ENCODE measurements at places on chromosomes 16 and 17.

DNA sequence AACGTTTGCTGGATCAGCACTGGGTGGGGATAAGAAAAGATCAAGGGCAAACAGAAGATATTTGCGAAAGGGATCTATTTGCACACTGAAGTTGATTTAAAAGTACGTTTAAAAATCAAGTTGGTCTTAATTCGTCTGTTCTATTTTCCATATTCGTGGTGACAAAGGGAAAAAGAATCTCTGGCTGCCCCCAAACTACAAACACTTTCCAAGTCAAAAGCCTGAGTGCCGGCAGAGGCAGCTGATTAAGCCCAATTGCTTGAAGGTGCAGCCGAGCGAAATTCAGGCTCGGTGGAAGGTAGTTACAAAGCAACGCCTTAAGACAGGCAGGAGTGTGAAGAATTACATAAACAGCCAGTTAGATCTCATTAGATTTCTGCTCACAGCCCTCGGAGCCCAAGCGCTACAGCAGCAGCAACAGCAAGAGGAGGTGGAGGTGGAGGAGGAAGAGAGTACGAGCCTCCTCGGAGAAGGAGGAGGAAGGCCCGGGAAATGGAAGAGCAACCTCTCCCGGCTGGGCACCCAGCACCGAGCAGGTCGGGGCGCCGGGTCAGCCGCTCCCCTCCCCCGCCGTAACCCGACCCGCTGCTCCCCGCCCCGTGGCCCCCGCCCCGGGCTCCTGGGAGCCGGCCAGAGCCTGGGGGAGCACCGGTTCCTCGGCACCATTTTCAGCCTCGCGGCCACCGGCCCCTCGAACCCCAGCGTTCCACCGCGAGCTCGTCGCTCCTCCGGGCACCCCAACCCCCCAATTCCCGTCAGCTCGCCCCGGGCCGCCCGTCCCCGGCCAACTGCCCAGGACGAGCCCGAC lies 890 bp downstream of the TOB1 start:
- peak; percentile 30 for DNase-seq

DNA sequence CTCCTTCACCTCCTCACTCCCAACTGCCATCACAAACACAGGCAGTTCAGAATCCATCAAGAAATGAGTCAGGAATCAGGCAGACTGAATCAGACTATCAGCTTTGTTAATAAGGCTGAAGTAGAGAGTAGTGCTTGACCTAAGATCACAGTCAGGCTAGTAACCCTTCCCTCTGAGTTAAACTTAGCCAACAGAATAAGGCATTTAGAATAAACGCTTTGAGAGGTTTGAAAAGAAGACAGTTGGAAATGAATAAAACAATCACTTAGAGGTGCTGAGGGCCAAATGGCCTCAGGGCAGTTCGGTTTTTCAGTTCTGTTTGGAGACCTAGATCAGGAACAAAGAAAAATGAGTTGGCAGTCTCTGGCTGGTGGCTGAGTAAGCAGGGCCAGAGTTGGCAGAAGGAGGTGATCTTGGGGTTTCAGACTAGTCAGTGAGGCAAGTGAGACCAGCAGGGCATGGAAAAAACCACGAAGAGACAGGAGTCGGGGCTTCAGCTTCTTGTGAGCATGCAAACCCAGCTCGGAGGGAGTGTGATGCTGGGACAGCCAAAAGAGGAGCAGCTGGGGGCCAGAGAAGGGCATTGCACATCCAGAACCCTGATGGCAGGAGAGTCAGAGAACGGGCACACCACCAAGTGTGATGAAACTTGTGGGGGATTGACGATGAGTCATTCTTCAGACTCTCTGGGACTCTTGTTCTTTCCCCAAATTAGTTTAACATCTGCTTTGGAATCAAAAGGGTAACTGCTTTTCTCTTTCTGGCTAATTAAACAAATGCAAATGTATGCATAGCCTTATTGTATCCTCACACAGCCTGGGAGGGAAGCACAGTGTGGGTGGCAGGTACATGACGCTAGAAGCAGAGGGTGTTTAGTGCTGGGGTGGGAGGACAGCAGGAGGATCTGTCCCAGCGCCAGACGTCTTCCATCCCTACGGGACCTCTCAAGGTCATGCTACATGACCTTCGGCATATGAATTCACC lies 54.8 kb downstream of the SPECC1 start:
- DNase-seq = no peak

GRCh38 chr17:378068-378467 lies 25.5 kb upstream of the RPH3AL start:
- no peak for DNase-seq

DNA sequence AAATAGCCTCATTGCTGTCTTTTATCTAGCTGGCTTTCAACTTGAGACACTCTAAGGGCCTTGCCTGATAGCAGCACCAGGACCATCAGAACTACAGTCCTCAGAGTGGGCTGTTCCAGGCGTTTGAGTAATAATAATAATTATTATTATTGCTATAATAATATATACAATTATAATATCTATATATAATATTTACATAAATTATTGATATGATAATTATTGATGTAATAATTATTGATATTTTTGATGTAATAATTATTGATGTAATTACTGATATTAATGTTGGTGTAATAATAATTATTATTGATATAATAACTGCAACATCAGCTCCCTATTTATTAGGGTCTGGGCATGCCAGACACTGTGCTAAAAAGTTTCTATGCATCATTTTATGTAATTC lies 25.6 kb upstream of the CRHR1 start:
- no peak for DNase-seq

DNA sequence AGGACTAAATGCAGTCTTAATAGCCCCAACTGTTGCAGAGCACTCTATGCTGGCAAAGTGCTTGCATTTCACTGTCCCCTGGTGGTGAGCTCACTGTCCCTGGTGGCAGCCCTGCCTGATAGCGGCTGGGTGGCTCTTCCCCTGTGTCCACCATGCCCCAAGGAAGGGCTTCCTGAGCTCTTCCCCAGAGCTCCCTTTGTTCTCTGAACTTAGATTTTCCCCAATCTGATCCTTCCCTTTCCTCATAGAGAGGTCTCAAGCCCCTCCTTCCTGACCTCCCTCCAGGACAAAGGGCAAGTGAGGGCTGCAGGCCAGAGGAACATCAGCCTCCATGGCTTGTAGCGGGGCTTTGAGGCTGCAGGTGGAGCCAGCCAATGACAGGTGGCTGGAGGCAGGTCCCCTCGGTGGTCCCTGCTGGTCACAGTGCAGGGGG lies 17.0 kb downstream of the BEAN1 start:
- no peak for DNase-seq

DNA sequence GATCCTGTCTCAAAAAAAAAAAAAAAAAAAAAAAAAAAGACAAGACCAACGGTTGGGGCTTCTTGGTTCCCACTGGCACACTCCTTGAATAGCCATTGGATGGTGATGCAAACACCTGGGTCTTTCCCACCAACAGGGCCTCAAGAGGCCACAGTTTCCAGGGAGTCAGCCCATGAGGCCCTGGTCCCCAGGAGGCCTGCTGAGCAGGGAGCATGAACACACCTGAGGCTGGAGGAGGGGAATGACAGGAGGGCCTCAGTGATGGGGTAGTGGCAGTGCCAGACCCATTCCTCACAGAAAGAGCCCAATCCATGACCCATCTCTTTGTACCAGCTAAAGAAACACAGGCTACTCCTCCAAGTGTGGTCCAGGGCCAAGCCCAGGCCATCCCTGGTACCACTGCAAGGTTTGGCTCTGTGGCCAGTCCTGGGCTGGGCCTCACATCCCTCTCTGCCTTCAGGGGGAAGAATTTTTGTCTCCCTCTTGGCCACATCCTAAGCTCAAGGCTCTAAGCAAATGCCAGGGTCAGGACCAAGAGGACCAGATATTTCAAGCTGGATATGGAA lies 13.9 kb downstream of the ARL2BP start:
- DNase-seq = no peak

DNA sequence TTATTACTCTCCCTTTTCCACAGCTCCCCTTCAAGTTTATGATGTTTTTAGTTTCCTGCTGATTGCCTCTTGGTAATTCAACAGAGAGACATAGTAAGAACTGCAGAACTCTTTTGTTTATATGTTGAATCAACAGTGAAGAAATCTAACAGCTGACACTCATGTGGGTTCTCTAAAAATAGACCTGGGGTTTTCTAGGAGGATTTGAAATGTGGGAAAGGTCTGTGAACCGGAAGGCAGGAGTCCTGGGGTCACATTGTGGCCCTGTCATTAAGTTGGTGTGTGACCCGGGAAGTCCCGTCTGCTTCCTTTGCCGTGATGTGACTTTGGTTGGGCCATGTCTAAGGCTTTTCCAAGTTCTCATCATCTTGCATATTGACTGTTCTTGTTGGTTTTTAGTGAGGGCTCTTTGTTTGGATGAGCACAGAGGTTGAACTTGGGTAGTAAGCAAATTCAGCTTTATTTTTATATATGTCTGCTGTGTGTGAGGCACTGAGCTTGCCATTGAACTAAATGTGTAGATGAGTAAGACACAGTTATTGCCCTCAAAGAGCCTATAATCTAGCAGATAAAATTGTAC lies 48.5 kb upstream of the HS3ST3A1 start:
- DNase-seq = peak; percentile 86

DNA sequence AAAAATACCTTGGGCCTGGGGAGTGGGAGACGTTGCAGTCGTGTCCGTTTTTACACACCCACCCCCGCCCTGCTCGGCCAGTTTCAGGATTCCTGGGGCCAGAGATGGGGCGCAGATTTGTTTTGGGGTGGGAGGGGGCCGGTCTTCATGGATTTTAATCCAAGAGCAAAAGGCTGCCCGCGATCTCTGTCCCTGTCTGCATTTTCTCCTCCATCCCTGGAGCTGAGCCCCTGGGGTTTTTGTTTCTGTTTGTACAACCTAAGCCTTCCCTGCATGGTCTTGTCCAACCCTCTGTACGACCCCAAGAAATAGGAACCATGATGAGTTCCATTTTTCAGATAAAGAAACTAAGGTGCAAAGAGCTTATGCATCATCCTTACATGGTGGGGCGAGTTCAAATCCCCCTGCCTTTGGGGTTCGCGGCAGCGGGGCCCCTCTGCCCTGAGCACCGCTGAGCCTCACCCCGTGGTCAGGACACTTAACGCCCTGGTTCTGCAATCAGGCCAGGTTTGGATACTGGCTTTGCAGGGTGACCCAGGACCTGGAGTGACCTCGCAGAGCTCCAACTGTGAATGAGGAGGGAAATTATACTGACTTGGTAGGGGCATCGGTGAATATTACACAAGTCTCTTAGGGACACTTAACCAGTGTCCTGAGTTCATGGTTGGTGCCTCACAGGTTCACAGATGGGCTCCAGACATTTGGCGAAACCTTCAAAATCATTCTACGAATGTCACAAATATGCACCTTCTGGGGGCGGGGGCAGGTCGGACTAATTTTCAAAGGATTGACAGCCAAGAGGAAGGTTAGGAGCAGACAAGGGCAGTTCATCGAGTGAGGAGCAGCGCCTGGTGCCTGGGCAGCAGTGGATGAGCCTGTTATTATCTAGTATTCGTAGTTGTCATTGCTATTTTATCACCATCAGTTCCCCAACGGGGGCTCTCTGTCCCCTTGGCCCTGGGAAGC lies 4.1 kb upstream of the FOXF1 start:
- DNase-seq = peak; percentile 25

DNA sequence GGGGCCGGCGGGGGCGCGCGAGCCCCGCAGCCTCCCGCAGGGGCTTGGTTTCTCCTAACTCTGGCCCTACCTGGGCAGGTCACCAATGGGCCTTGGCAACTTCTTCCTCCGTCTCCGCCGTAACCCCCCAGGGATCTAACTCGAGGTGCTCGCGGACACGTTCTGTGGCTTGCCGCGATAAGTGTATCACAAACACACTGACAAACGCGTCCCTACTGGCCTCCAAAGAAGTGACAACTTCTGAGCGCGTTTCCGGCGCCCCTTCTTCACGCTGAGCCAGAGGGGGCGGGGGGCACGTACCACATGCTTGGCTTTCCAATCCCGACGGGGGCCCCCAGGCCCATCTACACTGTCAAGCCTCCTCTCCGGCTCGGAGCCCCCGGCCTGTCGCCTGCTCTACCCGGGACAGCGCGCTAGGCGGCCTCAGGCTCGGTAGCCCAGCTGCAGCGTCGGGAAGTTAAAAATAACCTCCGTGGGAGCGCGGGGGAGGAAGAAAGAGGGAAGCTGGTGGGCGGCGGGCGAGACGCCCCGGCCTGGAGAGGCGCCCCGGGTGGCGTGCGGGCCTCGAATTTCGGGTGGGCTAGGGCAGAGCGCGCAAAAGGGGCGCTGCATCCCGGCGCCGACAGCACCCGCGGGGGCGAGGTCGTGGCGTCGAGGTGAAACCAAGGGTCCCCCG lies 725 bp upstream of the SPHK1 start:
- peak; percentile 75 for DNase-seq

DNA sequence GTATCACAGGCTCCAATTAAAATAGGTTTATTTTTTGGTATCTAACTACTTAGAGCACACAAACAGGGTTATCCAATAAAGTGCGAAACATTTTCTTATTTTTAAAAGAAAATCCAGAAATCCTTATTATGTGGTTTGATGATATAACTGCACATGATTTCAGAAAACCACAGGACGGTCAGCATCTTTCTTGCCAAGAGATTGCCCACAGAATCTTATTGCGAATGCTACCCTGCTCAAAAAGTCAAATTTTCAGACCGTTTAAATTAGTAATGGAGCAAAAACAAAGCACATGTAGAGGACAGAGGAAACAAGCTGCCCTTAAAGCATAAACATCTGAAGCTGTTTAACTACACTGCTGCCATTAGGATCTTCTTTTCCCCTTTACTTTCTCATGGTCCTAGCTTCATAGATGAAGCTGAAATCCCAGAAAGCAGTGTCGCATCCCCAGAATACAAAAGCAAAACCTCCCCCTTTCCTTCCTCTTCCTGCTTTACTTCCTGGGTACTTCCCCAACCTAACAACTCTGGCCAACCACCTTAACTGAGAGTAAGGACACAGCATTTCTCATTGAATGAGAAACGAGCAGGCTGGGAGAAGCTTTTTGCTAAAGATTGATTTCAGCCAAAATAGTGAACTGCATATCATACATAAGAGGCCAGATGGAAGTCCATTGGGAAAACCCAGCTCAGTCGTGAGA lies 43.7 kb downstream of the CMTM4 start:
- no peak for DNase-seq

GRCh38 chr16:85981826-85982562 lies 83.0 kb downstream of the IRF8 start:
- DNase-seq = no peak

DNA sequence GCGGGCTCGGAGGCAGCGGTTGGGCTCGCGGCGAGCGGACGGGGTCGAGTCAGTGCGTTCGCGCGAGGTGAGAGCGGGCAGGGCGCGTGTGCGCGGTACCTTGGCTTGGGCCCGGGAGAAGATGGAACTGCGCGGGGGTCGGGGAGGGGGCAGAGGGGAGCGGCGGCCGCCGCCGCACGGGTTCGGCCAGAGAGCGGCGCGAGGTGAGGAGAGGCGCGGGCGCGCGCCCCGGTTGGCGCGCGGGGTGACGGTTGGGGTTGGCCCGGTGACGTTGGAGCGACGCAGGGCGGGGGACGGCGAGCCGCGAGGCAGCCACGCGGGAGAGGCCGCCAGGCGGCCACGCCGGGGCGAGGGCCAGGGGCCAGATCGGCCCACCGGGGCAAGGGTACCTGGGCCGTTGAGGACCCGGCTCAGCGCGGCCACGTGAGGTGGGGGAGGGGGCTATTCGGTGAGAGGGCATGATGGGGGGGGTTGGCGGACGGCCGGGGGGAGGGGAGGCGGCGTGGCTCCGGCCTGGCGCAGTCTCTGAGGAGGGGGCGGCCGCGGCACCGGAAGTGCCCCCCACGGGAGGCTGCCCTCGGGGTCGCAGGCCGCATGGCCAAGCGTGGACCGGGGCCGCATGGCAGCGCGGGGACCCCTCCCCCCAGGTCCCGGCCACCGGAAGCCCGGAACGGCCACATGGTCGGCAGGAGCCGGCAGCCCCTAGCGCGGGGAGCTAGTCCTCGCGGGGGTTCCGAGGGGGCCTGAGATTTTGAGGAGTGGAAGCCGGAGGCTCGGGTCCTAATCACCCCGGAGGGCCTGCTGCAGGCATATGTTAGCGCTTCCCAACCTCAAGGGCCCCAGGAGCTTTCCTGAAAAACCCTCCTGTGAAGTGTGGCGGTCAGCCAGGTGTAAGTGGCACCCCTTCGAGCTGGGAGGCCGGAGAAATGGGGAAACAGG lies 527 bp downstream of the EIF5A start:
- no peak for DNase-seq

Data from SJCRH30 (cell line).